ENCODE measurements at places on chromosomes 4 and X.

DNA sequence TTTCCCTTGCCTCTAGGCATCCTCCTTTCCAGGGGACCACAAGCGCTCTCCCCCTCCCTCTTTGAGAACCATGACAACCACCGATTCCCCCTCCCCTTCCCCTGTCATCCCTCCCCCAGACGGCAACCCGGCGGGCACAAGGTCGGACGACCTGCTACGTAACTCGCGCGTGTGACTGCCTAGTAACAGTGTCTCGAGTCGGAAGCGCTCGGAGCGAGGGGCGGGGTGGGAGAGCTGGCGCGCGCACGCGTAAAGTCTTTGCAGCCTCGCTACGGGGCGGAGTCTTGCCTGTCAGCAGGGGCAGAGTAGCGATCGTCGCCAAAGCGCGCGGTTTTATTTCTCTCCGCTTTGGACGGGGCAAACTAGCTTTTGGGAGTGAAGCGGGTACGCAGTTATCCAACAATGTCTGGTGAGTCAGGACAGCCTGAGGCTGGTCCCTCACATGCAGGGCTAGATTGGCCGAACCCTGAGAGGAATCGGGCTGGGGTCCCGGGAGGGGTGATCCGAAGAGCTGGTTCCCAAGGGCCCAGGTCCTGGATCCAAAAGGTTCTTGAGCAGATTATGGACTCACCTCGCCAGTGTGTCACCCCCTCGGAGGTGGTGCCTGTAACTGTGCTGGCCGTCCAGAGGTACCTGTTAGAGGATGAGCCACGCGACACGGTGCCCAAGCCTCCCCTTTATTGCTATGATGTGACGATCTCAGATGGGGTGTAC, at the start of gene RADX:
Gene RADX (plus strand): TSS at position 300 of the 714 bp plus-strand sequence. CDS start 103 bp downstream, at position 403.
- peak; percentile 71 for DNase-seq

- DNase-seq: no peak
Measured at GRCh38 chr4:3689576-3690550, 76.3 kb upstream of the ADRA2C start.

DNA sequence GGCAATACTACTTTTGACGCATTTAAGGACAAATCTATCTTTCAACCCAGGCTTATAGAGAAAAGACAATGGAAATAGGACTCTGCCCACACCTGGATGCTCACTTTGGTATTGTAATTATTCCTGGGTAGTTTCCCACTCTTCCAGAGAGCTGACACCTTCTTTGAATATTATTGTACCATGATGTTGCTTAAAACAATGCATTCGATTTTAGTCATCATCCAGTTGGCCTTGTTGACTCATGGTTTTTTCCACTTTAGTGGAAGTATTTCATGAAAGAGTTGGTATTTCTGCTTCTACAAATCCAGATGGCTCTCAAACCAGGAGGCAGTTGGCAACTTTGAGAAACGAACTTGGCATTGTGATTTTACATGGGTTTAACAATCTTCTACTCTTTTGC, 124.2 kb downstream of the ENOX2 start:
- DNase-seq: no peak

- no peak for DNase-seq
Measured at GRCh38 chrX:148567779-148568178, 67.4 kb downstream of the AFF2 start.

GRCh38 chr4:40840985-40841571, 91.3 kb downstream of the NSUN7 start:
- peak; percentile 82 for DNase-seq

- no peak for DNase-seq
Measured at GRCh38 chrX:44106864-44107263, 133.7 kb upstream of the NDP start.

- no peak for DNase-seq
Measured at GRCh38 chrX:146614663-146615478, 194.7 kb upstream of the CXorf51B start.

- no peak for DNase-seq
Measured at GRCh38 chr4:153933915-153934687, 145.2 kb upstream of the SFRP2 start.

DNA sequence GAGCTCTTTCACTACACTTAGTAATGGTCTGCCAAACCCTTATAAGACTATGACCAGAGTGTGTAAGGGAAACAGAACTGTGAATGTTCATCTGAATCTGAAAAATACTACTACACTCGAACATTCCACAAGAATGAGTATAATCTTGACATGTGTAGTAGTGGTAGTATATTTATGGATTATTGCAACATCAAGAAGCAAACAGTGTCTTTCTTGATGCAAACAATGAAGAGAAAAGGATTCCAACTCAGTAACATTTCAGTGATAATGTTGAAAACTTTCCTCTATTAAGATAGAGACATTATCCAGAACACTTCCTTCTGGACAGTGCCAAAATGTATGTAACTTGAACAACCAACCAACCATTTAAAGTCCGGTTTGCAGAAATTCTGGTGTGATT, 394.7 kb upstream of the CPEB2 start:
- DNase-seq: no peak

GRCh38 chrX:19595043-19595677, 79.9 kb upstream of the MAP3K15 start:
- no peak for DNase-seq

DNA sequence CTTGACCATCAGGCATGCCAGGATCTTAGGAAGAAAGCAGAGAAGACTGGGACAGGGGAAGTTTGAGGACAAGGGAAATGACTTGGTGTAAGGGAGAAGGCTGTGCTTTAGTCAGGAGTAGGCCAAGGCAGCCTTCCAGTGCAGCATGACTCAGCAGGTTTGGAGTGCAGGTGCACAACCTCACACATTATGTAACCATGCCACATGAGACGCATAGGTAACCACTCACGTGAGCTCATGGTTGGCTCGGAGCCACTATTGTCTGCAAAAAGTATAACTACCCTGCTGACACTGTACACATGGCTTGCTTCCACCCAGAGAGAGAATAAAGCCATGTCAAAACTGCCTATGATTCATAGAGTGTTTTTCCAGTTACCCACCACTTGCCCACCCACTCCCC, 715.9 kb downstream of the SMARCA1 start:
- no peak for DNase-seq

GRCh38 chr4:77833126-77833724, 14.1 kb upstream of the CNOT6L start:
- DNase-seq: no peak

- DNase-seq: no peak
Measured at GRCh38 chr4:36549252-36549651, 267.8 kb downstream of the DTHD1 start.

GRCh38 chr4:55395218-55395528, 584 bp upstream of the TMEM165 start:
- DNase-seq: no peak

DNA sequence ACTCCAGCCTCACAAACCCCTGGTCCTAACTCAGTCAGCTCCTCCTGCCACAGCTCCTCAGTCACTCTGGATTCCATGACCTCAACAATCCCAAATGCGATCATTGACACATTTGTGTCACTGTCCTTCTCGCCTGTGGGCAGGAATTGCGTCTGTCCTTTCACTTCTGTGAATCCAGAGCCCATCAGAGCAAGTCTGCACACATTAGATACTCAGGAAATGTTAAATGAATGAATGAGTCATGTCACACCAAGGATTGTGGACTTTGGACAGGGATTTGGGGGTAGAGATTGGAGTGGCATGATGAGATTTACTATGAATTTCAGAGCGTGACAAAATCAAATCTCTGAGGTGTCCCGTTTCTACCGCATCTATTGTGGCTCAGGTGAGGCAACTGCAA, 11.8 kb upstream of the CLDN24 start:
- DNase-seq: no peak

DNA sequence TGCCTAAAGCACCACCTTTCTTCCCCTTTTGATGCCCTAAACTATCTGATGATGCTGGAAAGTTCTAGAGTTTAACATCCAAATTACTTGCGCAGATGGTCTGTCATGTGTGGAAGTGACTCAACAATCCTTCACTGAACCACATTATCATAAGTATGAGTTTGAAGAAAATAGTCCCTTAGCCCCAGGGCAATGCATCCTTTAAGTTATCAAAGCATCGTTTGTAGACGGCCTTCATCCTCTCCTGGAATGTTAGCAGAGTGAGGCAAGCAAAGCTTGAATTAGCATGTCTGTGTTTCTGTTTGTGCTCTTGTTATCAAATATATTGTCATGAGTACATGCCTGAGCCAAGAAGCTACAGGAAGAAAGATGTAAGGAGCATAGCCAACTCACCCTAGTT, 570.9 kb downstream of the MID1IP1 start:
- DNase-seq: no peak

GRCh38 chr4:41815473-41815872, 66.9 kb upstream of the PHOX2B start:
- no peak for DNase-seq

Data from stimulated activated CD4-positive, alpha-beta T cell treated with anti-CD3 and anti-CD28 coated beads, Interleukin-1b, Interleukin-23, amount 100 ng/mL, for 24 hours (primary cell).